ENCODE measurements at places on chromosomes 7 and 10.

DNA sequence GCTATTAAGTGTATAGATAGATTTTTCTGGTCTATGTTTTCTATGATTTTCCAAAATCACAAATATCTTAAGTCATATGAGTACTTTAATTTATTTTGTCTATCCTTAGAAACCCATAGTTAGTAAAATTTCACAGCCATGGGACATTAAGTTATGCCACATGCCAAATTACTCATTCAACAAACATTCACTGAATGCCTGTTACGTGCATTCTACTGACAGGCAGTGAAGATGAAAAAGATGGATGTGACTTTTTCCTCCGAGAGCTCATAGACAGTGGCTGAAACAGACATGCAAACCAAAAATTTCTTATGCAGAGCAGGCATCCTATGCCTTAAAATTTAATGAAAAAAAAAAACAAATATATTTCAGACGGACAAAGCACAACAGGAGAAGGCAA lies 84.9 kb downstream of the CHRM2 start:
- no peak overlapping the region for H3K4me3 ChIP-seq
- no peaks in the 10 kb centered on the region for H3K36me3 ChIP-seq
- no peaks in the 10 kb centered on the region for H3K4me1 ChIP-seq
- no peak overlapping the region for H3K27ac ChIP-seq

DNA sequence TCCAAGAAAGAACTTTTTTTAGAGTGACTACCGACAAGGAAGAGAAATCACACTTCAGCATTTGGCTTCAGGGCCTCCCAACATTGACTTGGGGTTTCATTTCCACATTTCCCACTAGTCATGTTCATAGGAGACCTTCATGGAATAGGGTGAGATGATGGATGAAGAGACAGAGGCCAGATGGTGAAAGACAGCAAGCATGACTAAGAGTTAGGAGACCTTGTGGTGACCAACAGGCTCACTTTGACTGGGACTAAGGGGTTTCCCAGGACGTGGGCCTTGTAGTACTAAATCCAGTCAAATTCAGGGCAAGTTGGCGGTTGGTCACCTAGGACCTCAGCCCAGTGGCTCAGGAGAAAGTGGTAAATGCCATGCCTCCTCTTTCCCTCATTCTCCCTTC lies 3.0 kb upstream of the GIMAP5 start:
- no peak for DNase-seq
- H3K27ac ChIP-seq: no peak overlapping the region
- H3K4me3 ChIP-seq: no peak overlapping the region
- no peaks in the 10 kb centered on the region for H3K36me3 ChIP-seq

GRCh38 chr7:156764016-156764669 lies 123.6 kb downstream of the RNF32 start:
- no peaks in the 10 kb centered on the region for H3K27me3 ChIP-seq
- peaks cover 39% of the 10 kb centered on the region for H3K36me3 ChIP-seq
- no peak overlapping the region for H3K27ac ChIP-seq
- H3K4me3 ChIP-seq: no peak overlapping the region
- DNase-seq: no peak
- H3K4me1 ChIP-seq: peaks cover 4% of the 10 kb centered on the region

DNA sequence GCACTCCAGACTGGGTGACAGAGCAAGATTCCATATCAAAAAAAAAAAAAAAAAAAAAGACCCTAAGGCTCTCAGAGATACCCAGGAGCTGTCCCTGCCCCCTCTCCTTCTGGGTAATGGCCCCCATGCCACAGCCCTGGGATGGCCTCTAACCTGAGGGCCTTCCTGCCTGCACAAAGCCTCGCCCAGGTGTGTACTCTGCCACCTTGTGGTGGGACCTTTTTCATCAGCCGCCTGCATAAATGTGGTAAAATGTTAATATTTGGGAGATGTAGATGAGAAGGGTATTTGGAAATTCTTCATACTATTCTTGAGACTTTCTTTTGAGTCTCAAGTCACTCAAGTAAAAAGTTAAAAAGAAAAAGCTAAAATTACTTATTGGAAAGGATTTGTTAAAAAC lies 46.3 kb upstream of the RNF216 start:
- no peaks in the 10 kb centered on the region for H3K27me3 ChIP-seq
- H3K4me1 ChIP-seq: peaks cover 14% of the 10 kb centered on the region
- H3K4me3 ChIP-seq: no peak overlapping the region

- H3K27me3 ChIP-seq: no peaks in the 10 kb centered on the region
- no peak overlapping the region for H3K27ac ChIP-seq
- no peaks in the 10 kb centered on the region for H3K4me1 ChIP-seq
- H3K4me3 ChIP-seq: no peak overlapping the region
These were observed 198.8 kb downstream of the BMPER start for GRCh38 chr7:34104115-34104514.

- no peak overlapping the region for H3K4me3 ChIP-seq
- H3K27me3 ChIP-seq: no peaks in the 10 kb centered on the region
- DNase-seq: no peak
- H3K4me1 ChIP-seq: no peaks in the 10 kb centered on the region
- H3K36me3 ChIP-seq: peaks cover 6% of the 10 kb centered on the region
These were observed 104.8 kb downstream of the SLC25A13 start for GRCh38 chr7:96217147-96217546.

DNA sequence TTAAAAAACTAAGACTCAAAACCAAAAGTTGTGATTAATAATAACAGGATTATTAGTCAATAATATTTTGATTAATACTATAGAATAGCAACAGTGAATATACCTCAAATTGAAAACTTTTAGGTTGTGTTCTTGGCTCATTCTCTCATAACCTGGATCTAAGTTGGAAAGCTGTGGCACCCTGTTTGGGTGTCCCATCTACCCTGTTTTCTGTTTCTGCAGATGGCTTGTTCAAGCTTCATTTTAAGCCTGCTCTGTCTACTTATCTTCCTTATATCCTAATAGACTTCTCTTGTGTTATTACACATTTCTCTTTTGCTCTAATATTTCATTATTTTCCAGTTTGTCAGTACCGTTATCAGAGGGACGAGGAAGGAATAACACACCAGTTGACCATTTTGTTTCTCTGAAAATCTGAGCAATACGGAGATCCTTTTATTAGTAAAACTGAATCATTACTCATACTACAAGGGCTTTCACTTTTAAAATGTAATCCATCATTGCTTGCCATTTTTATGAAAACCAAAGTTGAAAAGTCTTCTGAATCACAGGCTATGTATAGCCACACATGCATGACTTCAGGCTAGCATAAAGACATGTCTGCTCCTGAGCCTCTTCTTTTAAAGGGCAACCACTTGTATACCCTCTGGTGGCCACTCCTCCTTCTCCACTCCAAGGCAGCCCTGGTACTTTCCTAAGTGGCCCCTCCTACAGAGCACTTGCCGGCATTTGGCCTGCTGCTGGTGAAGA lies 22.3 kb downstream of the COX15 start:
- no peak for DNase-seq
- no peak overlapping the region for H3K27ac ChIP-seq
- no peak overlapping the region for H3K4me3 ChIP-seq
- peaks cover 66% of the 10 kb centered on the region for H3K36me3 ChIP-seq
- no peaks in the 10 kb centered on the region for H3K4me1 ChIP-seq
- no peaks in the 10 kb centered on the region for H3K27me3 ChIP-seq

- no peak for DNase-seq
- no peaks in the 10 kb centered on the region for H3K4me1 ChIP-seq
- H3K4me3 ChIP-seq: no peak overlapping the region
These were observed 9.9 kb downstream of the PRR15 start for GRCh38 chr7:29573567-29573966.

Measured in activated B cell treated with CpG ODN at 0.5 μM for 24 hours (primary cell).